Fibroblast of skin of back (primary cell): ENCODE measurements at places on chromosomes 16 and 17.

- no peak for DNase-seq
Observed at GRCh38 chr17:14294876-14295275, 6.0 kb upstream of the HS3ST3B1 start.

DNA sequence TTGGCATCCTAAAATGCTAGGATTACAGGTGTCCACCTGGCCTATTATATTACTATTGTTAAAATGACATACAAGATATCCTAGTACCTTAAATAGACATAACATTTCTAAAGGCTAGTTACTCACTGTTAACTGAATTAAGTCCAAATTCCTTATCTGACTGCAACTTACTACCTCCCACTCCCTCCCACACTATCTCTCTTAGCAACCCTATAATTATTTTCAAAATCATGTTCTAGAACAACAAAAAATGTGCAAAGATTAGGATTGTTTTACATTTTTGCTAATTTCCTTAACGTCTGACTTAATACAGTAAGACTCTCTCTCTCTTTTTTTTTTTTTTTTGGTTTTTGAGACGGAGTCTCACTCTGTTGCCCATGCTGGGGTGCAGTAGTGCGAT lies 2.2 kb upstream of the ATF7IP2 start:
- no peak for DNase-seq

DNA sequence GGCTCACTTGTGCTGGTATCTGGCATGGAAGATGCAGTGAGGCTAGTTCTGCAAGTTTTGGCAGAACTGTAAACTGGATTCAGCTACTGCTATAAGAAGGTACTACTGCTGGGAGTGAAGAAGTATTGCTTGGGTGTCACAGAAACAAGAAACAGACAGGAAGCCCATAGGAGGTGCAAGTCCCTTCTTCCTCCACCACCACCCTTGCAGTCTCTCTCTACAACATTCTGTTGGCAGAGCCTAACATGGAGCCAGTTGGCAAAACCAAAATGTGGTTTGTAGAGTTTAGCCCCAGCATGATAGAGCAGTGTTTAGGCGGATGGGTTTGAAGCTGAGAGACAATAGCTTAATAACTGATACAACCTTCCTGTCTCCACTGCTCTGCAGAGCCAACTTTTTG lies 72.6 kb downstream of the NLK start:
- DNase-seq, result no peak

DNA sequence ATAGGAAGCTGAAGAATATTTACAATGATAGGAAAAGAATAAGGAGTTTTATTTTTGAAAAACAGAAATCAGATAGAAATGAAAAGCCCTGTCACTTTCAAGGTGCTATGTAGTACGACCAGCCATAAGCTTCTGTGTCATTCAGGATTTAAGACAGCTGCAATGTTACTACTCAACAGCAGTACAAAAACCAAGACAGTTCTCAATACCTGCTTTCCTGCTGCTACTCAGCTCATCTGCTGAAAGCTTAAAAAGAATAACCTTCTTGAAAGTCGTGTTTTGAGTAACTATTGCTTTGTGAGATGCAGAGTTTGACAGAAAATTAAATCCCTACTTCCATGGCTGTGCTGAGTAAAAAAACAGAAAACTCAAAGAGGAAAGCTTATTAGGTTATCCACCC lies 8.7 kb downstream of the GRB2 start:
- no peak for DNase-seq

- DNase-seq, result no peak
Observed at GRCh38 chr16:990516-991291, 9.1 kb downstream of the SOX8 start.
